Activated CD8-positive, alpha-beta memory T cell treated with anti-CD3 and anti-CD28 coated beads, Interleukin-2, amount 50 U/mL, for 48 hours (primary cell): ENCODE measurements at places on chromosomes 5 and 9.

- DNase-seq, result no peak
Observed at GRCh38 chr5:132364319-132364718, 5.2 kb upstream of the SLC22A5 start.

- DNase-seq, result no peak
Observed at GRCh38 chr5:171938358-171938757, 68.1 kb downstream of the FBXW11 start.

DNA sequence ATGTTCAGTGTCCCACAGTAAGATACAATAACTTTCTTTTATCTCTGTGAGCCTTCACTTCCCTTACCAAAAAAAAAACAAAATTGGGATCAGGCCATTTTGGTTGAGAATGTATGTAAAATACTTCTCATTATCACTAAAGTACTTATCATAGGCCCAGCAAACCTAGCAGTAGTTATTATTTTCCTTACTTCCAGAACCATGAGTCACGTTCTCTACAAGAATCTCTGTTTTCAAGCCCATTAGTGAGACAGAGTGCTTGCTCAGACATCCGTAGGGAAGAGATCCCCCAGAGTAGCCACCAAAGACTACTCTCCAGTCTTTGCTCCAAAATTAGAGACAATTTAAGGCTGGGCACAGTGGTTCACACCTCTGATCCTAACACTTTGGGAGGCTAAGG is 103.9 kb upstream of the NR5A1 start:
- no peak for DNase-seq

GRCh38 chr5:43309637-43310036 is 3.6 kb downstream of the HMGCS1 start:
- DNase-seq, result no peak

DNA sequence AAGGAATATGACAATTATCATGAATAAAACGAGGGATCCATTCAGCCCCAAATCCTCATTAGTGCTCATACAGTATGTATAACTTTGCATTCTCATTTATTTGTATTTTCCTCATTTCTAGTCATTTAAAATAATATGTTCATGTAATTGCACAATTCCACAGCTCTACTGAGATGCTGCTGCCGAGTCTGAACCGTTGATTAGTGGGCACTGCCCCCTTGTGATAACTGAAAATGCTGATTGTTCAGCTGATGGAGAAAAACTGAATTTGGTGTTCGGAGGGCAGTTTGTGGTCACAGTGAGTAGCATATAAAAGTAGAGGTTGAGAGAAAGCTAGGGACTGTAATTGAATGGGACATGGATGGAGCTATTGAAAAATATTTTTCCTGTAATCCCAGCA is 12.2 kb upstream of the GPR151 start:
- no peak for DNase-seq

DNA sequence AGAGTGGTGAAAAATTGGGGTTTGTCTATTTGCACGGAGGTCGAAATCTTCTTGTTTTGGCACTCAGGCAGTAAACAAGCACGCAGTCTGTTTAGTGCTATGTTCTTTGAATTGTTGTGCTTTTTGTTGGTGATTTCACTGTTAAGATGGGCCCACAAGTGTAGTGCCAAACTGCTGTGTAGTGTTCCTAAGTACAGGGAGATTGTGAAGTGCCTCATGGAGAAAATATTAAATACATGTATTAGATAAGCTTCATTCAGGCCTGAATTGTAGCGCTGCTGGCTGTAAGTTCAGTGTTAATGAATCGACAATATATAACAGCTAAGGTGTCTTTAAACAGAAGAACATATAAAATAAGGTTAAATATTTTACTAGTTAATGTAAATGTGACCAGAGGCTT is 17.3 kb downstream of the SREK1 start:
- no peak for DNase-seq

GRCh38 chr5:65668696-65669095 is 43.9 kb downstream of the SHLD3 start:
- DNase-seq, result no peak

DNA sequence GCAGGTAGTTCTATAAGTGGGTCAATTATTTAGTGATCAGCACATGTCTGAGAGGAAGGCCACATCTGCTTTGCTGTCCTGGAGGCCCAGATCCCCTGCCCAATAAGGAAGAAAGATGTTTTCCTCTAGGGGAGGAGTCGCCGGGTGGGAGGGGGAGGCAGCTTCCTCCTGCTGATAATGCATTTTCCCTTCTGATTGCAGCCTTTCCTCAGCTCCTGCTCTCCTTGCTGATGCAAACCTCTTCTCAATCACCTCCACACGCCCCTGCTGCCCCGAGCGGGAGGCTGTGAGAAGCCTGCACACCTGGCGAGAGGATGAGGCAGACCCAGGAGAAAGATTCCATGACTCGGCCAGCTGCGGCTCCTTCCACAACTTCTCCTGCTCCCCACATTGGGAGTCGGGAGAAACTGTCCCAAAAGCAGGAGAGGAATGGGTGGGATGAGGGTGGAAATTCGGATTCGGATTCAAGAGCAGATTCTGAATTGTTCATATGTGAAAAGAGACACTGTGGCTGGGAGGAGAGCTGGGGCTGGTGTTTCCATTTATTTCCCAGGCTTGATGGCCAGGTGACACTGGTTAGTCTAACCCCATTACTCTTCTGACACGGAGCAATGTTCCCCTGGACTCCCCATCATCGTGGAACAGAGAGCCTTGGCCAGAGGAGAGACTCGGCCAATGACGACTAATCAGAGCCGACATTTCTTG is 6.8 kb upstream of the NTNG2 start:
- no peak for DNase-seq

- no peak for DNase-seq
Observed at GRCh38 chr9:6272229-6272598, 56.0 kb upstream of the TPD52L3 start.

GRCh38 chr9:13608451-13608850 is 329.0 kb upstream of the MPDZ start:
- DNase-seq, result no peak

DNA sequence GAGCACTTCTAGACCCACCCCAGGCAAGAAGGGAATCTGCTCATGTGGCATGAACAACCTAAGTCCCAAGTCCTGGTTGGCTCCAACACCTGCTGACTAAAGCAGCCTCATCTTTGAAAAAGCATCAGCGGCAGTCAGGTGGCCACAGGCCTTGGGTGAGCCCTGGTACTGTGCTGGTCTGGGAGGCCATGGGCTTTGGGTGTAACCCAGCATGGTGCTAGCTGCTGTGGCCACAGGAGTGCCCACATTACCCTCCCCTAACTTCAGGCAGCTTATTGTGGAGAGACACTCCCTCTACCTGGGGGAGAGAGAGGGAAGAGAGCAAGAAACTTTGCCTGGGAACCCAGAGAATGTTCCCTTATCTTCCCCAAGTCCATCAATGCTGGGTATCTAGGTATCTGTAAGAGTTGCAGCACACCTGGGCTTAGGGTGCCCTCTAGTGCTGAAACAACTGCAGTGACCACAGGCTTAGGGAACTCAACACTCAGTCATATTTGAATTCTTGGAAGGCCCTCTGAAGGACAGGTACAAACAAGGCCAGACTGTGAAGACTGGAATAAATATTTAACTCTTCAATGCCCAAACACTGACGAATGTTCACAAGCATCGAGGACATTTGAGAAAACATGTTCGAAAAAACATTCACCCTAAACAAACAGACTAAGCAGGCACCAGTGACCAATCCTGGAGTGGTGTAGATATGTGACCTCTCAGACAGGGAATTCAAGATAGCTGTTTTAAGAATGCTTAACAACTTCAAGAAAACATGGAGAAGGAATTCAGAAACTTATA is 69.9 kb upstream of the OR2K2 start:
- no peak for DNase-seq

DNA sequence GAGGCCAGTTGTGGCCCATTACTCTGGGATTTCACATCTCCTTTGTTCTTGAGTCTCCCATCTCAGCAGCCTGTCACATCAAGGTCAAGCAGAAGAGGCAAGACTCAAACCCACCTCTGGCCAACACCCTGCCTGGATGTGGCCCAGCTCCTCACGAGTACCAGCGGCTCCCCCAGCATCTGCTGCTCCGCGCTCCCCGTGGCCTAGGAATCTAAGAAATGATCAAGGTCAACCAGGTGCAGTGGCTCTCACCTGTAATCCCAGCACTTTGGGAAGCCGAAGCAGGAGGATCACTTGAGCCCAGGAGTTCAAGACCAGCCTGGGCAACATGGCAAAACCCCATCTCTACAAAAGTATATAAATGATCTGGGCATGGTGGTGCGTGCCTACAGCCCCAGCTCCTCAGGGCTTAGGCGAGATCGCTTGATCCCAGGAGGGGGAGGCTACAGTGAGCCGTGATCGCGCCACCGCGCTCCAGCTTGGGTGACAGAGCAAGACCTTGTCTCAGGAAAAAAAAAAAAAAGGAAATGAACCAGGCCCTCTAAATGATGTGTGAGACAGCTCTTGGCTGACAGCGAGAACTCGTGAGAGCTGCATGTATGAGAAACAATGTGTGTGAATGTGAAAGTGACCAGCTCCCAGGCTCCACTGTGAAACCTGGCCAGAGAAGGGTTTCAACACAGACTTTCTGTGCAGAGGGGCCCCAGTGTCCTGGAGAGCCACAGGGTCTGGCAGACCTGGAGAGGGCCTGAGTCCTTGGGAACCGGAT is 61.6 kb upstream of the ANGPTL2 start:
- no peak for DNase-seq

DNA sequence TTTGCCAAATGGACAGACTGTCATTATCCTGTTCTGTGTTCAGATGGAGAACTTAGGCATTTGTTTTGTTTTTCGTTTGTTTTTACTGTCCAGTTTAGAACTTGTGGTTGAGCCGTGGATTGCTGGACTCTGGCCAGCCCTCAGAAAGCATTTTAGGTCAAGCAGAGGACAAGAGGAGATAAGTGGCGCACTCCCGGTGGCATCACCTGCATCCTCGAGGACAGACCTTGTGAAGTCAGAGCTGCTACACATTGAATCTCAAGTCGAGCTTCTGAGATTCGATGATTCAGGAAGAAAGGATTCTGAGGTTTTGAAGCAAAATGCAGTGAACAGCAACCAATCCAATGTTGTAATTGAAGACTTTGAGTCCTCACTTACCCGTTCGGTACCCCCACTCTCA is 8.9 kb downstream of the MTRR start:
- DNase-seq, result no peak

DNA sequence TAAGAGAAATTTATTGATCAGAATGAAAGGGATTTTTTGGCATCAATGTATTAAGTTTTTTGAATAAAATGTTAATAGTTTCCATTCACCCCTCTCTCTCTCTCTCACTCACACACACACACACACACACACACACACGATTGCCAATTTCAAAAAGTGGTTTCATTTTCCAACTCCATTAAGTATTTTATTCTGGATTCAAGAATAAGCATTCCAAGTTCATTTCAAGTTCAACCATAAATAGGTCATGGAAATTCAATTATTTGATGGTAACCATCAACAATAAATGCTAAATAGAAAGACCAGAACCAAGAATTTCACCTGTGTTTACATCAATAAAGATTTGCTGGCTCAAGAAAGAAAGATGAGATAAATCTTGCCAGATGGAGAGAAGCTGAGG is 171.6 kb downstream of the ADAMTS12 start:
- no peak for DNase-seq

DNA sequence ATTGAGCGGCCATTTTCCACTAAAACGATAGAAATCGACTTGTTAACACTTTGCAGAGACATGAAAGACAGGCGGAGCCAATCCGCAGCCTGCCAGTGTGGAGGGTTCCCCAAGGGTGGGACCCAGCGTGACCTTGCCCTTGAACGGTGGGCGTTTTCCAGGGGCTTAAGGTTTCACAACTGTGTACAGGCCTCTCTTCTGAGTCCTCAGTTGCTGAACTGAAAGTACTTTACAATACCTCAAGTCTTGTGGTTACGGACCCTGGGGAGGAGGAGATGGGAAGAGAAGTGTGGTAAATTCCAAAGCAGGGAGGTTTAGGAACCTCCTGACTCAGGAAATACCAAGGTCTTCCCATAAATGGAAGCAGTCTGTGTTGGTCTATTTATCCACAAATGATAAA is 68.2 kb upstream of the CKMT2 start:
- DNase-seq, result no peak

DNA sequence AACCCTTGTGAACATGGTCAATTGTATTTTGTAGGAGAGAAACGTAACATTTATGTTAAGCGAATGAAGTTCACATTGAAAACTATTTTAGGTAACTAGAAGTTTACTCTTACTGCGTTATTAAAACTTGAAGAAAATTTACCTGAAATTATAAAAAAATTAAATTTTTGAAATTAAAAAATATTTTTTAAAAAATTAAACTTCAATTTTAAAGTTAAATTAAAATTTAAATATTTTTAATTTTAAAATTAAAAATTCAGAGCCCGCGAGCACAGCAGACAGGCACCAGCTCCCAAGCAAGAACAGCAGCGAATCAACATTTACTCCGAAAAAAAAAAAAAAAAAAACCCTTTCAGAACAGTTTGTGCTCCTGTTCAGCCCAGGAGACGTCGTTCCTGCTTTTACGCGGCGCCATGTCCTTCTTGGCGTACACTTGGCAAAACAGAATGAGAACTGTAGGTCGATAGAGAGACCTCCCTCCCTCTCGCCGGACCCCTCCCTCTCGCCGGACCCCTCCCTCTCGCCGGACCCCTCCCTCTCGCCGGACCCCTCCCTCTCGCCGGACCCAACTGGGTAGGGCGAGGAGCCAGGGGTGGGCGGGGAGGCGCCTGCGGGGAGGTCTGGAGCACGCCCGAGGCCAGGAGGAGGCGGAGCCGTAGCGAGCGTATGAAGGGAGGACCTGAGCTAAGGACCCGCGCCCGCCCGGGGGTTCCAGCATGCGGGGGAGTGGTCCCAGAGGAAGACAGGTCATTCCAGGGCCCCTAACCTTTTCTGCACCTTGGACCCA is 235.8 kb downstream of the ROR2 start:
- DNase-seq, result peak; percentile 62

DNA sequence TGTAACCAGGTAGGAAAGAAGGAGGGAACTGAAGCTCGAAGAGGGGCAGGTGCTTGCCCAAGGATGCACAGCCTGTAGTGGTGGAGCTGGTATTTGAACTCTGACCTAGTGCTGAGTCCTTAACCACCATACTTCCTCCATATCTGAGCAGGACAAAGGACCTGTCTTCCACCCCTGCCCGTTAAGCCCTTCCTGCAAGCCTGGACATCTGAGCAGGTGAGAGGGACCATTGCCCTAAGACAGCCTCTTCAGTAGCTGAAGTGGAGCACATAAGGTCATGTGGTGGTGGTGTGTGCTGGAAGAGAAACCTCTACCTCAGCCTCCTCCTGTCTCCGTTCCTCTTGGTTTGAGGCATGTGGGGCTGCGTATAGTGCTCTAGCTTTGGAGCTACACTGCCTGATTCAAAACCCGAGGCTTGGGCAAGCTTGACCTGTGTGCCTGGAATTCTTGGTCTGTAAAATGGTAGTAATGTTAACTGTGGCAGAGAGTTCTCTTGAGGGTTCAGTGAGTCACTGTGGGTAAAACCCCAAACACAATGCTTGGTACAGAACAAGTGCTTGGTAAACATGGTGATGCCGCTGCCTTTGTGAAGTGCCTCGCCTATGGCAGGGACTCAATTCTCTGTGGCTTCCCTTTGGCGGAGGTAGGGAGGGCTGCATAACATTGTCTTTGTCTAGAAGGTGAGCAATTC is 7.4 kb downstream of the GALNT10 start:
- DNase-seq, result peak; percentile 77

DNA sequence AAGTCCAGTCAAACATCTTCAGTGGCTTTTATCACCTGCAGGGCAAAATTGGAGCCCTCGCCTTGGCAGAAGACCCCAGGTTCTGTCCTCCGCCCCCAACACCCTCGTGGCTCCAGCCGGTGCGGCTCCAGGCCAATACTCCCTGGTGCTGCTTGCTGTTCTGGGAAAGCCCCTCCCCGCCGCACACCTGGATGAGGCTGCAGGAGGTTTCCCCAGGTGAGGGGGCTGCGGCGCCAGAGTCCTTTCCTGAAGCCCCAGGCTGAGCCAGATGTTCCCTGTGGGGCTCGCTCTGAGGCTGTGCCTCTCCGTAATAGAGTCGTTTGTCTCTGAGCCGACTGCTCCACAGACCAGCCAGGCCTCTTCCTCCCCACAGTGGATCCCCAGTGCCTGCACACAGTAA is 375.4 kb upstream of the IRX1 start:
- no peak for DNase-seq
